ENCODE measurements at places on chromosomes 12 and 14.
A peak's percentile ranks its signal among the peaks of the same experiment; 100 is the strongest.

DNA sequence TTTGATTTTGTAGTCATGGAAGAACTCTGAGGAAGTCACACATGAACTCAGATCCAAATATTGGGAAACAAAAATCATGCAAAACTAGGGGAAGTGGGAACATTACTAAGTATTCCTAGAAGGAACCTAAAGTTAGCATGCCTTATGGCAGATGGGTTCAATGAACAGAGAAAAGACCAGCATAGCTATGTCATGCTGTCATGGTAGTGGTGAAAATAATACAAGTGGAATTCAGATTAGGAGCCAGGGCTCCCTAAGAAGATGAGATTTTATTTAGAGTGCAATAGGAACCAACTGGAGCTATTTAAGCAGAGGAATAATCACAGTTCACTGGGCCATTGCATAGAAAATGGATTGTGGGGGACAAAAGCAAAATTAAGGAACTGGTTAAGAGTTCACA is 134.0 kb downstream of the DIO2 start:
- DNase-seq, result no peak

GRCh38 chr12:116806845-116807440 is 68.8 kb downstream of the RNFT2 start:
- DNase-seq, result no peak

DNA sequence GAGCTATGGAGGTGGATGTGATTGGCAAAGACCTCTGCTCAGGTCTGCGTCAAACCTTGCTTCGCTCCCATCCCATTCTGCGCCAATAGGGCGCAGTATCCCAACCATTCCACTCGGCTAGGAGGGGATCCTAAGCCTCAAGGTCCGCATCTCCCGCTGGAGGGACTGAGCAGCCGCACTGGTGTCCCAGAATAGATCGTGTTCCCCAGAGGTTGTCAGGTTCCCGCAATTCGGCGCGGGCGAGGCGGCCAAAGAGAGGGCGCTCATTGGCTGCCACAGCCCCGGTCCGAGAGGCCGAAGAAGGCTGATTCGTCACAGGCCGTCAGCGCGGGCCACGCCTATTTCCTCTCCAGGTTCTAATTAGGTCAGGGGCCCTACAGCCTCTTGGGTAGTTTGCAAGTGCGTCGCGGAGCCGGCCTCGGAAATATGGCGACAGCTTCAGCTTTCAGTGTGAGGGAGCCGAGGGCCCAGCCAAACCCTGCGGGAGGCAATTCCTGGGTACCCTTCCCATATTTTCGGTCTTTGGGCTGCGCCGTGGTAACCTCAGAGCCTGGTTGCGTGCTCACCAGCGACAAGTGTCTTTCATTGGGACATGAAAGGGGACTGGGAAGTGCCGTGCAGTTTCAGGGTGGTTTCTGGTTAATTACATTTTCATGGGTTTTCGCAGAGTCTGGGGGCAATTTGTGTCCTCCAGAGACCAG is 5.0 kb downstream of the OR10AD1 start:
- DNase-seq, result peak; percentile 92

- no peak for DNase-seq
Observed at GRCh38 chr14:100058777-100059437, 6.3 kb upstream of the EVL start.

DNA sequence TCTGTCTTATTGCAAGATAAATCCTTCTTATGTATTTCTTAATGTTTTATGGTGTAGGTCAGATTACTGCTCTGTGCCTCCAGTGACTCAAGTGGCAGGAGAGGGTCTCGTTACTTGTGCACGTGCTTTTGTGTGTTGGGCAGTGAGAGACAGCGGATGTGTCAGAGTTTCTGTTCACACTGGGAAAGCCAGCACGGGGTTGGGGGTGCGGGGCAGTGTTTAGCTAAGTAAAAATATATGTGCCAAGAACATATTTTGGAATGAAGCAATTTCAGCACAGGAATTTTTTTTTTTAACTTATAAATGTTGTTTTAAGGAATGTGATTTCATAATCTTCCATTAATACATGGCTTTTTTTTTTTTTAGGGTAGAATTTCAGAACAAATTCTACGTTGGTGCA is 4.5 kb upstream of the DNAH10 start:
- no peak for DNase-seq

DNA sequence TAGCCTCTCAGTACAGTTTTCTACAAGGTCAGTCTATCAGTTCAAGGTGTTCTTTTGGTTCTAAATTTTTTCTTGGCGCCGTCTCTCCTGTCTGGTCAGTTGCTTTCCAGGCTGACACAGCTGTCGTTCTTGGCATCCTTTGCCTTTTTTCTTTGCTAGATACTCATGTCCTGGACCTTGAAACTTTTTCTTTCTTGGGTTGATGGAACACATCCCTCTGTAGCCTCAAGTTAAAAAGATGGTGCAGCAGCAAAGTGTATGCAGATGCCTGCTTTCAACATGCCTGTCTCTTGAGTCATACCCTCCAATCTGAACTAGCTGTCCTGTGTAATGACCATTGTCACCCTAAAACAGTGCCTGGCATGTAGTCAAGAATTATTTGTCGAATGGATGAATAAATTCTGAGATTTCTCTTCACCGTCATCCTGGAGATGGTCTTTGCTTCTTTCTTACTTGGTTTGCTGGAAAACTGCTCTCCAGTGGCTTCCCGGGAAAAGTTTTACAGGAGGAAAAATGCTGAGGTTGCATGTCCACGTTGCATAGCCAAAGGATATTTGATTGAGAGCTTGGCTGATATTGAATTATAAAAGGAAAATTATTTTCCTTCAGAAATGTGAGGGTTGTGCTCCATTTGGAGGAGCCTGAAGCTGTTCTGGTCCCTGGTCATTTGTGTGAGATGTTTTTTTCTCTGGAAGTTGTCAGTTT is 4.6 kb downstream of the NYNRIN start:
- DNase-seq, result no peak
